ENCODE measurements at places on chromosomes 1 and 21.

GRCh38 chr1:174815474-174815908 is 184.3 kb upstream of the CACYBP start:
- DNase-seq = no peak

DNA sequence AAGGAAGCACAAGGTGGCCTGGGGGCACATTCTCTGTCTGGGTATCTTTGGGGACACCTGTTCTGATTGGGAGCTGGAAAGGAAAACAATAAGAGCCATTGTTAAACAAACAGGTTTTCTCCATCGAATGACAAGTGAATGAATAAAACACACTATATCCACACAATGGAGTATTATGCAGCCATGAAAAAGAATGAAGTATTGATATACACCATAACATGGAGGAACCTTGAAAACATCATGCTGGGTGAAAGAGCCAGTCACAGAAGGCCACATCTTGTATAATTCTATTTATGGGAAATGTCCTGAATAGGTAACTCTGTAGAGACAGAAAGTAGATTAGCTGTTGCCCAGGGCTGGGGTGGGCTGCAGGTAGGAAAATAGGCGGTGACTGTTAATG is 11.1 kb downstream of the PROK1 start:
- DNase-seq = no peak

GRCh38 chr1:21295002-21295401 is 4.7 kb upstream of the ECE1 start:
- DNase-seq = no peak

GRCh38 chr1:67711855-67712212 is 26.8 kb downstream of the GADD45A start:
- no peak for DNase-seq

DNA sequence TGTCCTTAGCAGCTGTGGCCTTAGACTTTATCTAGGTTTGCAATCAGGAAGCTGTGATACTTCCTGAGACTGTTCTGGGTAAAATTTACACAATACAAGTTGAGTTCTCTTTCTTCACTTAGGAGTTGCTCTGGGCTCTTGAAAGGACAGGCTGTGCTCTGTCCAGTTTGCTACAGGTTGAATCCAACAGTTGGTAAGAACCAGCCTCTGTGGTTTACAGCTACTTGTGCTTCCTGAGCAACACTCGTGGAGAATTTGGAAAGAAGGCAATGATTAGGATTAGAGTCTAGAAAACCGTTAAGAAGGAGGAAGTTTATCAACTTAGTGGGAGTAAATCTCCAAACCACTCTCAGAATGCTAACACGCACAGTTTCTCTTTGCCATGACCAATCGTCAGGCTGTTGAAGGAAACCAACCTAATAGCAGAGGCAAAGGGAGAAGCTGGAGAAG is 26.8 kb downstream of the GFI1 start:
- no peak for DNase-seq

- DNase-seq = no peak
Measured at GRCh38 chr1:208347191-208347590, 103.0 kb upstream of the PLXNA2 start.

GRCh38 chr1:3375245-3375644 is 79.2 kb upstream of the ARHGEF16 start:
- DNase-seq = no peak

GRCh38 chr1:69913977-69914376 is 291.4 kb downstream of the LRRC40 start:
- DNase-seq = no peak

DNA sequence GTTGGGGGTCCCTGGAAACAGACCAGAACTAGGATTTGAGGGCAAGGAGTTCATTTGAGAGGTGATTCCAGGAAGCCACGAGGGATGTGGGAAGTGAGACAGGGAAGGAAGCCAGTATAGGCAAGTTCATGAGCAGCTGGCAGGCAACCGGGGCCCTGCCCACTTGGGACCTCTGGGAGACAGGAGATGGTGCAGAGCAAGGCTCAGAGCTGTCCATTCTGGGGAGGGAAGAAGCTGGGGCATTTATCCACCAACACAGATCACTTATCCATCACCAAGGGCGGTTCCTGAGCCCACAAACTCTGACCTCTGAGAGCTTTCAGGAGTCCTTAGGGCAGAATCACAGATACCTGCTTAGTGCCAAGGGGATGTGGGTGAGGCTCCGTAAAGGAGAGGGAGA is 16.8 kb downstream of the EDN2 start:
- no peak for DNase-seq

- no peak for DNase-seq
Measured at GRCh38 chr1:54812801-54813484, 11.8 kb upstream of the TTC22 start.

DNA sequence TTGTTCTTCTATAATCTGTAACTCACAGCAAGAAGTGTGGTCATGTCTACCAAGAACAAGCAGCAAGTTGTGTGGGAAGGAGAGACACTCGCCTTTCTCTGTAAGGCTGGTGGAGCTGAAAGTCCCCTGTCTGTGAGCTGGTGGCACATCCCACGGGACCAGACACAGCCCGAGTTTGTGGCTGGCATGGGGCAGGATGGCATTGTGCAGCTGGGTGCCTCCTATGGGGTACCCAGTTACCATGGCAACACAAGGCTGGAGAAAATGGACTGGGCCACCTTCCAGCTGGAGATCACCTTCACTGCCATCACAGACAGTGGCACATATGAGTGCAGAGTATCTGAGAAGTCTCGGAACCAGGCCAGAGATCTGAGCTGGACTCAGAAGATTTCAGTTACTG is 15.5 kb downstream of the CD101 start:
- no peak for DNase-seq

DNA sequence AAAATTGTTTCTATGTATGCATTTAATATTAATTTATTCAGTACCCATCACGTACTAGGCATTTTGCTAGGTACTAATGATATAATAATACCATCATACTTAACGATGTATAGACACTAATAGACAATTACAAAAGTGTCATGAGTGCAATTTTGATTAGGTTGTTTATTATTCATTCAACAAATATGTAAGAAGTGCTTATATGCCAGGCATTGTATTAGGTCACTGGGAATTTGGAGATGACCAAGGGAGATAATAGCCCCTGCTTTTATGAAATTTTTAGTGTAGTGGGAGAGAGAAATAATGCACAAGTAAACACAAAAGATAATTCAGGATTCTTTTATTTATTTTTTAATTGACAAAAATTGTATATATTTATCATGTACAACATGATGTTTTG is 18.6 kb downstream of the C1orf185 start:
- no peak for DNase-seq

DNA sequence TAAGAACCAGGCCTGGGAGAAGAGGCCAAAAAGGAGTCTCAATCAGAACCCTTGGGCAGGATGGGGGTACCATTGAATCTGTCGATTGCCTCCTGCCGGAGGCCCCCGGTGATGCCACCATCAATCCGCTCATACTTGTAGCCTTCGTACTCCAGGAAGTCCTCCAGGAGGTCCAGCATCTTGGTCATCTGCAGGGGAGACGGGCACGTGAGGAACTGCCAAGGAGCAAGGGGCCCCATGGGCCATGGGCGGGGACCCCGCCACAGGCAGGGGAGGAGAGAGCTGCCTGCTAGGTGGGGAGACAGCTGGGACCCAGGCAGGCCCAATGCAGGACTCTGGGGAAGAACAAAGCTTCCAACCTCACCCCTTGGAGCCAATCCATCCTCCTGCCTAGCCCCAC is 48.6 kb downstream of the CHD5 start:
- DNase-seq = no peak

DNA sequence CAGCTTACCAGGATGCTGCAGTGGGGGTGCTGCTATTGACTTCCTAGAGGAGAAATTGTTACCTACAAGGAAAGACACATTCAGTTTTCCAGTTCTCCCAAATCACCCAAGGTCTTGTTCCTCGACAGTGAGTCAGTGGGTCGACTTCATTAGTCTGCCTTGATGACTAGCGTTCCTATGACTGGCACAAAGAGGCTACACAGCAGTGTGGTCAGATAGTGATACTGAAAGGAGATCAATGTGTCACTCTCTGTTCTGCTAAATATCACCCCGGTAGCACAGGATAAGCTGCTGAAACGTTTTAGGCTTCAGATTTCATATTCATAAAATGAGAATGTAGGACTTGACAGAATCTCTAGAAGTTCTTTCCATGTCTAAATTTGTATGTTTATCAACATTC is 357.4 kb downstream of the LMX1A start:
- no peak for DNase-seq

GRCh38 chr1:94805912-94806311 is 14.2 kb upstream of the SLC44A3 start:
- DNase-seq = peak; percentile 30
